ENCODE measurements at places on chromosomes 12 and 14.
A peak's percentile ranks its signal among the peaks of the same experiment; 100 is the strongest.

DNA sequence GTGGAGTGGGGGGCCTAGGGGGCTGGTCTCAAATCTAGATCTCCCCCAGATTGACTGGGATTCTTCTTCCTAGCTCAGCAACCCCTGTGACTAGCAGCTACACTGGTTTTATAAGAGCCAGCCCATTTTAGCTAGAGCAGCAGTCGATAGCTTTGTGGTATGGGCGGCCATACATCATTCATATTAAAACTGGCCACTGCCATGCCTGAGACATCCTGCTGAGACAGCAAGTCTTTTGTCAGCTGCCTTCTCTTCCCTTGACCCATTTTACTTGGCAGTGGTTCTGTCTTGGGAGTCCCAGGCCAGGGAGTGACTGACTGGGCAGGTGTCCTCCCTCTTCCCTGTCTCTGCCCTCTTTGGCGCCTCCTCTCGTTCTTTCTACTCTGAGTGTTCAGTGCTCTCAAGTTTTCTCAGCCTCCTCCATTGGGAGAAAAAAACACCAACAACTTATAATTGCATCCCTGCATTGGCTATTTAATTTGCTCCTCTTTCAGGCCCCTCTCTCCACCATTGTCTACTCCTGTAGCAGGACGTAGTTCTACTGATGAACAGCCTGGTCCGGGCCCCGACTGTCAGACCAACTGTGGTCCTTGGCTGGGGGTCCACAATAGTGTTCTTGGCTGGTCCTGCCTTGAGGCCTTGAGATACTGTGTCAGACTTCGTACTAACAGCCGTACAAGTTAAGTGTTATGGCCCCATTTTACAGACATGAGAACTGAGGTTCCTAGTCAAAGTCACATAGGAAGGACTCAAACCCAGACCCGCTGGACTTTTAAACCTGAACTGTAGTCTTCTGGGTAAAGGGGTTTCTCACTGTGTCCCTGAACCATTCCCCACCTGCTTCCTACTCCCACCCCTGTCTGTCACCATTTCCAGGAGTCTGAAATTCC lies 18.3 kb upstream of the JDP2 start:
- DNase-seq = no peak

DNA sequence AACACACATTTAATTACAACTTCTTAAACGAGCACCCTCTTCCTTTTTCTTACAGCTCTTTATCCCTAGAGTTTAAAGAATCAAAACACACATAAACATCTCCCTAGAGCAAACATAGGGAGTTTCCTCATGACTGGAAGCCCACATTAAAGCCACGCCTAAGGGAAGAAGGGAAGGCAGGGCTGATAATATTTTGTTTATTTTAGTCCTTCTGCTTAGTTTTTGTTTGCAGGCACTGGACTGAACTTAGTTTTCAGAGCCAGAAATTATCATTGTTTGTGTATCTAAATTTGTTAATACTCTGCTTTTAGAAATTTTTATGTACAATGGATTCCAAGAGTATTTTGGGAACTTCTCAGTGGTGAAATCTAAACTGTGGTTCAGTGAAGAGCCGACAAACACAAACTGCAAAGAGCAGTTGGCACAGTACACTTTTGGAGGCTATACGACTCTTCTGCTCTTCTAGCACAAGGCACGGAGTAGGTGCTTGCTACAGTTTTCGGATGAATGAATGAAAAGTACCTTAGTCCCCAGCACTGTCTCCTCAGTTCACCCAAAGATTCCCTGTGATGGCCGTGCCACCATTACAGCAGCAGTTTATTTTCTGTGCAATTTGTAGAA lies 17.6 kb upstream of the AMIGO2 start:
- DNase-seq = no peak

GRCh38 chr14:100118396-100119011 lies 40.9 kb downstream of the DEGS2 start:
- DNase-seq = no peak

- DNase-seq = no peak
Observed at GRCh38 chr12:2160043-2160442, 107.3 kb downstream of the CACNA1C start.

GRCh38 chr12:70845268-70845667 lies 75.3 kb downstream of the PTPRR start:
- no peak for DNase-seq

DNA sequence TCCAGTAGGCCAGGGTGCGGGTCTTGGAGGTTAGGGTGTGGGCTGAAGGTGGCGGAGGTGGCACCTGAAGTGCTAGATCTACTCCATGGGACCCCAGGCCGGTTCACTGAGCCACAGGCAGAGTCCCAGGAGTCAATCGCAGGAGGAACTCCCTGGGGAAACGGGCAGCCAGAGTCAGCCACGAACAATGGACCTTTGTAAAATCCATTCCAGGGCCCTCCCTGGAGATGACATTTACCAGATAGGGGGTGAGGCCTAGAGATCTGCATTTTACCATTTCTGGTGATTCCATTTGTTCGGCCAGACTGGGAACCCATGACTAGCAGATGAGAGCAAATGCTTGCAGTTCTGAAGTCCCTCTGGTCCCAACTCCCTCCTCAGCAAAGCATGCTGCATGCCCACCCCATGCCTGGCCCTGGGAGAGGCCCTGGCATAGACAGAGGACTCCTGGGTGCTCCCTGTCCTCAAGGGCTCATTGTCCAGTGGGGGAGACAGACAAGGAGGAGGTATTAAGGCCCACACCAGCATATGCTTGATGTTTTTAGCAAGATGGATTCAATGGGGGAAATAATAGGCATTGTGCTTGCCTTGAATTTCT lies 115.5 kb downstream of the EML1 start:
- DNase-seq = no peak

GRCh38 chr14:23723911-23724310 lies 87.7 kb downstream of the DHRS2 start:
- DNase-seq = no peak

- DNase-seq = no peak
Observed at GRCh38 chr12:50488801-50489200, 16.0 kb upstream of the DIP2B start.

GRCh38 chr12:128098730-128099129 lies 168.2 kb upstream of the TMEM132C start:
- no peak for DNase-seq

GRCh38 chr12:14167005-14167628 lies 185.7 kb upstream of the GRIN2B start:
- no peak for DNase-seq

- DNase-seq = no peak
Observed at GRCh38 chr12:105234197-105234596, 1.8 kb downstream of the APPL2 start.

- DNase-seq = no peak
Observed at GRCh38 chr12:89657739-89658138, 50.9 kb downstream of the ATP2B1 start.

GRCh38 chr12:6872073-6873048 lies 742 bp downstream of the SPSB2 start:
- no peak for DNase-seq

DNA sequence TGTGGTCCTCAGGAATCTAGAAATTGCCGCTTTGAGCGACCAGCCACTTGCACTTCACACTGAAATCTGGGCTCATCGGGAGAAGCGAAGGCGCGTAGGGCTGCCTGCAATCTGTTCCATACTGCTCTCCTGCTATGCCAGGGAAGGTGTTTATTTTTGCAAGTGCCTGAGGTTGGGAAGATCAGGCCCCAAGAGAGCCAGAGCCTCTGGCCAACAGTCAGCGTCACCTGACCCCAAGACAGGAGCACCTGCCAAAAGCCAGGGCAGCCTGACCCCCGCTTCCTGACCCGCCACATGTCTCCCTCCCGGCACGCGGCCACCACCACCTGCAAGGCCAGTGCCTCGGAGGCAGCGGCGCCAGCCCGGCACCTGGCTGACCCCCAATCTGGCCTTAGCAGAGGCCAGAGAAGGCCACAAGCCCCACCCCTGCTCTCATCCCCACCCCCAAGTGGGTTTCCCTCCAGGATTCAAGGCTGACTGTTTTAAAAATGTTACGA lies 94.4 kb downstream of the CHGA start:
- DNase-seq = no peak

DNA sequence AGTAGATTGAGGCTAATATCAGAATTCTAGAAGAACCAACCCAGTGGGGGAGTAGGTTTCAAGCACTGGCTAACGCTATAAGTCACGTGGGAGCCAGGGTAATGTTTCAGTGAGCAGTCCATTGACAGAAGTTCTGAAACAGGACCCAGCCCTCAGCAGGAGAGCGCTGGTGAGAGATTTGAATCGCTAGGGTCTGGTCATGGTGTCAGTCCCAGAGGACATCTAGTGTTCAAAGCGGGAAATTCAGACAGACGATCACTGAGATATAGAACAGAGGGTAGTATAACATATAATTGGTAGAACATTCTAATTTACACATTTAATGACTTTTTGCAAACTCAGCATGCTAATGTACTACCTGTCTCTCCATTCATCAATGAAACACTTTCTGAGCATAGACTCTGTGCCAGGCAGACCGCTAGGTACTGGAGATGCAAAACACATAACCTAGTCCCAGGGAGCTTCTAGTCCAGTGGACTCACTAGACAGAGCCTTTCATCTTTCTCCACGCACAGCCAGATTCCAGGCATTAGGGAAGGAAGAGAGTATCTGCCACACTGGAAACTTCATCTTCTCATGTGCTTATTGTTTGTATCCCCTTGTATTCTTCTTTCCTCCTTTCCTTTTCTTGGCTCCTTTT lies 35.4 kb upstream of the RNASE3 start:
- DNase-seq = peak; percentile 5

- DNase-seq = no peak
Observed at GRCh38 chr14:79631276-79631675, 580.0 kb downstream of the DIO2 start.

- no peak for DNase-seq
Observed at GRCh38 chr12:52630008-52630500, 11.7 kb upstream of the KRT73 start.

DNA sequence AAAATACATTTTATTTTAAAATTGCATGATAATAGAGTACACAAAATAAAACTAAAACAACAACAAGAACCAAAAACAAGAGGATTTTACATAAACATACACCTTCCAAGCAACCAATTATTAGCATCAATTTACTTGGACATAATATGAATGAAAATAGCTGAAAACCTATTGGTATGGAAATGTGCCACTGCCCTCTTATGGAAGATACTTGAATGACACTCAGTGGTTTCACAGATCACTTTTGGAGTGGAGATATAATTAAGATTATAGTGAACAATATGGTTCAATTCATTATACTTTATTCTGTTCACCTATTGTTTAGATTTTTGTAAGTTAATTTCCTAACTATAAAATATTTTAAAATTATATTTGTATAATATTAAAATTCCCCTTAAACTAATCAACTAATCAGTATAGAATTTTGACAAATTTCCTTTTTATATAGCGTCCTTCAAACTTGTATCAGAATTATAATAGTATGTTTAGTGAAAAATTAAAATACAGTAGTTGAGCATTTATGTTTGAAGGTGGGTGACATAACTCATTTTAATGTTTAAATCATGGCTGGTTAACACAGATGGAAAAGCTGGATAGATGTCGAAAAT lies 70.1 kb downstream of the SLC6A15 start:
- no peak for DNase-seq

GRCh38 chr14:75604979-75605851 lies 26.8 kb downstream of the FLVCR2 start:
- DNase-seq = no peak

DNA sequence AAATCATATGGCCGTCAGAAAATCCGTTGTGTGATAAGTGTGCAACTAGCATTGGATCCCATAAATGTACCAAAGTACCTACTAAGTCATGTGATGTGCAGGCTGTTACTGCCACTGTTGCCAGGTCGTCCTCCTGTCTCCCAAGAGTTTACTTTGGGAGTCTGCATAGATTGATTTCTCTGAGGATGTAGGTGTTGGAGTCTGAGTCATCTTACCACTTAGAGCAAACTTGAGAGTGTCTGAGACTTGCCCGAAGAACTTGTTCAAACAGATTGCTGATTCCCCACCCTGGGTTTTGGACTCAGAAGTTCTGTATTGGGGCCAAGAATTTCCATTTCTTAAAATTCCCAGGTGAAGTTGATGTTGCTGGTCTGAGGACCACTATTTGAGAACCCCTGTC lies 11.4 kb downstream of the TMX1 start:
- no peak for DNase-seq

DNA sequence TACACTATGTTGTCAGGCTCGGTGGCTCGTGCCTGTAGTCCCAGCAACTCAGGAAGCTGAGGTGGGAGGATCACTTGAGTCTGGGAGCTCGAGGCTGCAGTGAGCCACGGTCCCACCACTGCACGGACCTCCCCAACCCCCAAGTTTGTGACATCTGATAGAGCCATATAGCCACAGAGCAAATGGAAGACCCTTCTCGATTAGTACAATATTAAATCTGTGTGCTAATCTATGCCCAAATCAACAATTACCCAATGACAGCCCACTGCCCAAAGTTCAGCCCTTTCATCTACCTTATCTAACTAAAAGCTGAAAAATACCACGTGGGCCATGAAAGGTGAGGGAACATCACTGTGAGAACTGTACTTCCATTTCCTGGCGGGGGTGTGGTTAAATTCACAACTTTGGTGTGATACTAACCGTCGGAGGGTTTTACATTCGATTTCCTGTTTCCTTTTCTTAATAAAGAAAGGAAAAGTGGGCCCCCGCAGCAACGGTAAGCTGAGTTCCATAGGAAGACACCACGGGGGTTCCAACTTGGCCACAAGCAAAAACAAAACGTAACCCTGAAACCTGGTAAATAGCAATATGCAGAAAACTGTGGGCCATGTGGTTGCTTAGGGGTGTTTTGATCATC lies 31.2 kb upstream of the FOS start:
- DNase-seq = no peak

GRCh38 chr14:82951171-82951570 lies 1417.5 kb upstream of the SEL1L start:
- no peak for DNase-seq

- no peak for DNase-seq
Observed at GRCh38 chr12:95951515-95951914, 8.4 kb downstream of the AMDHD1 start.

DNA sequence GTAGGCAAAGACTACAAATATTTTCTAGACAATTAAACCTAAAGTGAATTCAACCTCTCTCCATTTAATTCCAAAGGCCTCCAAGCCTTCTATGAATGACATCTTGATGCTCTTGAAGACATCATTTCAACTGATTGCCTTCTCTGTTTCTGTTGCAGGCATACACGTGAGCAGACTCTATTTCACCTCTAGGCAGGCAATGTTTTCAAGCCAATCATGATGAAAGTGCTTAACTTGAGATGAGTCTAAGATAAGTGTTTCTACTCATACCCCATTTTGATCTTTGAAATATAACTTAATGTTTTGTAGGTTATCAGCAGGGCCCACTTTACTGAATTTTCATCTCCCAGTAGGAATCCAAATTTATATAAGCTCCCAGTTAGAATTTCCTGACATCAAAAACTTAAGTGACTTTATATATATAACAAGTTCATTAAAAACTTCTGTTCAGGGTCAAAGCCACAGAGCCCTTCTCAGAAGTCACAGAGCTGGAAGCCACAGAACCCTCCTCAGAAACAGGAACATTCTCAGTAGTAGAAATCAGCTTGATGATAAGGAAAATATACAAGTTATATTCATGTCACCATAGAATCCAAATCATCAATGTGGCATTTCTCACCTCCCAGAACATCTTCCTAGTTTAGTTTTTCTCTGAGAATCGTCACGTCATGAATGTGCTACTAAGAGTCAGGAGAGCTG lies 108.5 kb downstream of the PHLDA1 start:
- no peak for DNase-seq
